ENCODE measurements at places on chromosomes 3 and 15.

DNA sequence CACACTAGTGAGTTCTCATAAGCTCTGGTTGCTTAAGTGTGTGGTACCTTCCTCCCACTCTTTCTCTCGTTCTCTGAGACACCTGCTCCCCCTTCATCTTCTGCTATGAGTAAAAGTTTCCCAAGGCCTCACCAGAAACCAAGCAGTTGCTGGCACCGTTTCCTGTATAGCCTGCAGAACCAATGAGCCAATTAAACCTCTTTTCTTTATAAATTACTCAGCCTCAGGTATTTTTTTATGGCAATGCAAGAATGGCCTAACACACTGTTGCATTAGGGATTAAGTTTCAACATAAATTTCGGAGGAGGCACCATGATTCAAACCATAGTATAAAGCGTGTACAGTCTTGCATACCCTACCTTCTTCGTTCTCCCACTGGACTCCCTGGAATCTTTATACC, 252.3 kb upstream of the CHRM5 start:
- no peak for DNase-seq

DNA sequence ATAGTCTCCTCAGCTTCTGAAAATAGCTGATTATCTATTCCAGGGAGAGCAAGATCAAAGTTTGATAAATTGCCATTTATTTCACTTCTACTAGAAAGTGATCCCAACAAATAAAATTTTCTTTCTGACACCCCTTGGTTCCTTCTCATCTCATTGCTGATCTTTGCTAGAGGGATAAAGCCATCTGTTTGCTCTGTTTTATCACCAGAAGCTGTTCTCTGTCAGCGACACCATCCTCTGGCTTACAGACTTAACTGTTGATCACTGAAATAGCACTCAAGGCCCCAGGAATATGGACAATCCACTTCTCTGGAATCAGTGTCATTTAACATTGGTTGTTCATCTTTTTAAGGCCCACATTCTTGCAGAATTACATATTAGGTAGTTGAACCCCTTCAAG, 219.0 kb downstream of the LSAMP start:
- DNase-seq, result no peak

DNA sequence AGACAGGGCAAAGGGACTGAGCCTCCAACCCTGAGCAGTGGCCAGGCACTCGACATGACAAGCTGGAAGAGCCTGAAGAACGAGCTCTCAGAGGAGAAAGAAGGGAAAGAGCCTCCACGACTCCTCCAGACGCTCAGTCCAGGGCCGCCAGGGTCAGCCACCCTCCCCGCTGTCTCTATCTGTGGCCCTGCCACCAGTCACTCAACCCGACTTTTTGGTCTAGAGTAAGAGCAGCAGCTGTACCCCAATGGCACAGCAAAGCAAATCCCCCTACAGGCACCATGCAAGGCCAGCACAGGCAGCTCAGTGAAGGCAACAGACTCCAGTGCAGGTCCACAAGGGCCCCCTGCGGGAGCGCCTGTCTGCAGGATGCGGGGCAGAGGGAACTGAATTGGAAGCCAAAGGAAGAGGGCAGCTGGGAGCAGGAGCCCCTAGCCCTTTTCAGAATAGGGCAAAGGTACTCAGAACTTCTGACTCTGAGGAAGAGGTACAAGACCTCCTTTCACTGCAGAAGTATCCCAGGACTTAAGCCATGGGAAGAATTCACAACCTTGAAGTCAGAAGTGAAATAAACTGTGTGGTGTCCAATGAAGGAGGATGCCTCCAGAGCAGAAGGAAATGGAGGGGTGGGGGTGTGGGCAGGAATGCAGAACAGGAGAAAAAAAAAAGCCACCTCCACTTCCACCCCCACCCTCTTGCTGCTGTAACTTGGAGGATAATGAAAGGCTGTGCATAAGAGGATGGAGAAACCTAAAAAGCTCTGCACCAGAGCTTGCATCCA, 8.5 kb upstream of the GRAMD2A start:
- no peak for DNase-seq

DNA sequence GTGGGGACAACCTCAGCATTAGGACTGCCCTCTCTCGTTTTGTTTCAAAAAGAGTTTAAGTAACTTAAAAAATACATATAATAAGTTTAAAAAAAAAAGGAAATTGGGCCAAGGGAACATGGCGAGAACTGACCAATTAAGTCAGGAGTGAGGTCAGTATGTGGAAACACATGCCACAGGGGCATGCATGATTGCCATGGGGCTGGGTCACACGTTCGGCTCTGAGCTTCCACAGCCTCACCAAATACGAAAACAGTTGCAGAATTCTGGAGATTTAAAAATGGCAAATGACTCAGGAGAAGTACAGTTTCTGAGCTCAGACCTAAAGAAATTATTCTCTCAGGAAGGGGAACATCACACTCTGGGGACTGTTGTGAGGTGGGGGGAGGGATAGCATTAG, 24.1 kb downstream of the PDE8A start:
- no peak for DNase-seq

DNA sequence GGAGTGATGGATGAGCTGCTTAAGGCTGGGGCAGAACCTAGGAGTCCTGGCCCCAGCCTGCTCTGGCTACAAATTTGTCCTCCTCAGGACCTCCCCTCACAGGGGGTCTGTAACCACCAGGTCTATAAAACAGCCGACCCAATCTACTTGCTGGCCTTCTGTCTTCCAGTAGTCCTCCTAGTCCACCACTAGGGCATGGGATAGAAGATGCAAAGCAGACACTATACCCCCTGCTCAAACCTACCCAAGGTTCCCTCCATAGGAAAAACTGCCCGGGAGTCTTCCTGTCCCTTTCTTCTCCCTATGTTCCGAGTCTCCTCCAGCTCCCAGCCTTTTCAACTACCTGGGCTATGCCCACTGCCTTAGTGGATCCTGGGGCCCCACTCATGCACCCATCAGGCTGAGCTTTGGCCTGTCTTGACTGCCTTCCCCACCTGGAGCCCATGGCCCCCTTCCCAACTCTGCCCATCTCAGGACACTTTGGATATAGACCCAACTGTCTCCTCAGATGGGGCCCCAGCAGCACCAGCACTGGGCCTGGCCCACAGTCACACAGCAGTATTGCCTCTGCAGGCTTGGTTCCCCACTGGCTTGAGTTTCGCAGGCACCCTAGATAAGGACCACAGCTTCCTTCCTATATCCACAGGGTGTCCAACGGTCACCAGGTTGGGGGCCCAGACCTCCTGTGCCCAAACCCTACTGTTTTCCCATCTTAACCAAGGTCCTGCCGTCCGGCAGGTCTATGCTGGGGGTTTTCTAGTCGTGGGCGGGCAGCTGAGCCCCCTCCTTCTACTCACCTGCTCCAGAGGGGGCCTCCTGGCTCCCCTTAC, 1.1 kb downstream of the HYAL3 start:
- no peak for DNase-seq

DNA sequence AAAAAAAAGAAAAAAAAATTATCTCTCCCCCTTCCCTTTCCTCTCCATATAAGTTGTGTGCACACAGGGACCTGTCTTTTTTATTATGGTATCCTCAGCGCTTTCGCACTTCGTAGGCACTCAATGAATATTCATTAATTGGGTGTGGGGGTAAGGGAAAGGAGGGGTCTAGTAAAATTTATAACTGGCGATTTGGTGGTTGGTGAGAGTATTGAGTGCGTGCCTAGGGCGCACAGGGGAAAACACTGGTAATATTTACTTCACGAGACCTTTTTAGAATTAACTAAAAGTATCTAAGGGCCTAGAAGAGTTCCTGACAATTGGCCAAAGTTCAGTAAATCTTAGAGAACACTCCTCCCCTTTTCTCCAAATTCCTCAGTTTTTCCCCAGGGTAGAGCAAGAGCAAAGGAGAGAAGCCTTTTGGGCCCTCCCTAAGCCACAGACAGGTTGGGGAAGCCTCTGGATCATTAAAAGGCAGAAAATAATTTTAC, 25.7 kb downstream of the TYRO3 start:
- DNase-seq, result no peak

DNA sequence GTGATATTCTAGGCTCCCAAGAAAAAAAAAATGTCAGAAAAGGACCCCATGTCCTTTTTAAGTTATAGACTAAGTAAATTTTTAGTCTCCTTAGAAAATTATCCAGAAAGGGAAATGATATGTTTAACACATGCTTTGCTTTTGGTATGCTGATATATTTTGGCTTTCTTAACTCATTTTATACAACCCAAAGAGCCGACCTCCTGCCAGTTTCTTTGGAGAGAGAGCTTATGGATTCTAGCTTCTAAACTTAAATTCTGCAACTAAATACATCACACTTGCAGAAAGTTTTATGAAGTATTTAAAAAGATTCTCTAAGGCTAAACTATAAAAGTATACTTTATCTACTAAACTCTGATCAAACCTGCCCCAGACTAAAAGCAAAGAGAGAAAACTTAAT, 43.9 kb upstream of the ZPLD1 start:
- DNase-seq, result no peak

DNA sequence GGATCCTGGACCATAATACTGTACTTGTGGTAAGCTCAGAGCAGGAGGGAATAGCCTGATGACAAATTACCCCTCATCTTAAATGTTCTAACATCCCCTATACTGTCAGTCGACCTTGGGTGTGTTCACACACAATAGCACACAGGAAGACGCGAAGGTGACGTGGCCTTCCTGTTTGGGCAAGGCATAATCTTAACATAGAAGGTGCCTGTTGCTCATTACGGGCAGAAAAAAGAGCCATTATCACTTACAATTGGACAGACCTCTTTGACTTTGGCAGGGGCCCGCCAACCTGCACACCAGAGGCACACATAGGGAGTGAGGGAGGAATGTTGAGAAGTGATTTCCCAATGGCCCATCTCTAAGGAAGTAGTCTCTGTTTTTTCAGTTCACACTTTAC, 144.2 kb downstream of the ANO10 start:
- DNase-seq, result peak; percentile 56

DNA sequence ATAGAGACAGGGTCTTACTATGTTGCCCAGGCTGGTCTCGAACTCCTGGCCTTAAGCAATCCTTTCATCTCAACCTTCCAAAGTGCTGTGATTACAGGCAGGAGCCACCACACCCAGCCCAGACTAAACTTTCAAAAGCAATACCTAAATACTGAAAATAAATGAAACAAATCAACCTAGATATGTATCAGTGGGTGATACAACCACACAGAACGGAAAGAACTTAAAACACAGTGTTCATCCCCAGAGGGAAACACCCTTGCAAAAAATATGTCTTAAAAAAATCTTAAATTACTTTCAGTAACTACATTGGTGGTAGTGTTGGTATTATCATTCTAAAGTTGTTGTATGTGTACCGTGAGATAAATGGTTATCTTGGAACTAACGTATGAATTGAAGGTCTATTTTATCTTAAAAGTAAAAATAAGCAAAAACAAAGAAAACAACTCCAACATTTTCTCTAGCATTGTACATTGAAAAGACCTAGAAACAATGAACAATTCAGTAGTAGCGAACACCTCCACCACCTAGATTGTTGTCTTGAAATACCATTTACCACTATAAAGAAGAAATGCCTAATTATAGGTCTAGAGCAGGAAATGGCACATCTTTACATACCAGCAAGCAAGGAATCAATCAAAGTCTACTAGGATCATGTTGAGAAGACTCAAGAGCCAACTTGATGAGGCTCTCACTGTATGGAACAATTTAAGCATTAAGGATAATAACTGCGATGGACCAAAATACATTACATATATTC, 24.7 kb downstream of the SLTM start:
- DNase-seq, result no peak

DNA sequence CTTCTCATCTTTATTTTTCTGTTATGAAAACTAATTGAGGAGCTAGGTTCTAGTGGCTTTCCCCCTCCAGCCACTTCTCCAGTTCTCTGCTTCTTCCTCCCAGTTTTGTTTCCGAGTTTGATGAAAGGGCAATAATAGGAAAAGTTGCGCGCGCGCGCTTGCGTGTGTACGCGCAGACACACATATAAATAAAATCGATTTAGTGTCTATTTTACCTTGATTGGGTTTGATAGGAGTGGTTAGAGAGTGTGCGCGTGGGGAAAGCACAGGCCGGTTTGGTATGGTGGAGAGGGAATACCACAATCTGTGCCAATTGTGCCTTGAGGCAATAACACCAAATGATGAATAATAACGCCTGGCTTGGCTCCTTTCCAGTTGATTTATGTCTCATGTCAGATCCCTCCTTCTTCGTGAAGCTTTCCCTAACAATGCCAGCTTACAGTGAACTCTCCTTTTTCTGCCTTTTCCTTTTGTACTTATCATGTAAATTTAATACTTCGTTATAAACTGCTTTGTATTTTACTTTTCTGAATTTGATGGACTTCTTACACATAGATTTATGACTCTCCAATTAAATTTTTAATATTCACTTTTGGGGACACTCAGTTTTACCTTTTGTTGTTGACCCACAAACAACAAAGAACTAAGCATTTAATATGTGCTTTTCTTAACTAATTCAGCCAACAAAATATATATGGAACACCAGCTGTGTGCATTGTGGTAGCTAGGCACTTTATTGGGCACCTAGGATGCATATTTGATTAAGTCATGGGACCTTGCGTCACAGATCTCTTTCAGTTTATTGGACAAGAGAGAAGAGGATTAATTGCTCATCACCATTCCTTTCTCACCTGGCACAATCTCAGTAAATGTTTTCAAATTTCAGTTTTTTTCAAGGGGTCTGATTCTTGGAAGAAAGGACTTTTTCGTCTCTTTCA, 1.7 kb downstream of the TIPARP start:
- peak; percentile 45 for DNase-seq

- no peak for DNase-seq
Measured at GRCh38 chr15:77606142-77607034, 26.3 kb downstream of the LINGO1 start.

- no peak for DNase-seq
Measured at GRCh38 chr3:24390169-24391130, 104.2 kb downstream of the THRB start.

- no peak for DNase-seq
Measured at GRCh38 chr3:153072382-153072781, 89.6 kb upstream of the RAP2B start.

- no peak for DNase-seq
Measured at GRCh38 chr3:160695003-160695402, 18.0 kb downstream of the ARL14 start.

DNA sequence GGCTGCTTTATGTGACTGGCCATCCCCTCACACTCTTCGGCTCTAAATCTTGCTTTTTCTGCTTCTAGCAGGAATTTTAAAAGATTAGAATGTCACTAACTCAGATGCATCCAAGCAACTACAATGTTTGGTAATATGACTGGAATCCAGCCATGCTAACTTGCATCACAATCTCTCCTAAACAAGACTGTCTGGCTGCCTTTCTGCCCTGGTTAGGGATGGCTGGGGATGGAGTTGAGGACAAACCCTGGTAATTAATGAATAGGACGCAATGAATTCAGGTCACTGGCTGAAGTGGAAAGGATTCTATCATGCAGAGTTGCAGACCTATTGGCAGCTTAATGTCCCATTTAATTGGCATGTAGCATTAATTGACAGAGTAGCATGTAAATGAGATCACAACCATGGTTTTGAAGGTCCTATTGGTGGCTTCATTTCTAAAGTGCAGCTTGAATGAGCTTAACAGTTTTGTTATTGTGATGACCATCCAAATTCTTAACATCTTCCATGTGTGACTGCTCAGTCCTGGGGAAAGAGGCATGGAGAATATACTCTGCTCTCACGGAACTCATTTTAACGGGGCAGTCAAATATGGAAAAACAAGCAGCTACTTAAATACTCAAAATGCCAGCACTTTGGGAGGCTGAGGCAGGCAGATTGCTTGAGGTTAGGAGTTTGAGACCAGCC, 21.7 kb downstream of the NMNAT3 start:
- DNase-seq, result no peak

GRCh38 chr3:183283886-183284285, 30.8 kb downstream of the B3GNT5 start:
- DNase-seq, result no peak

- no peak for DNase-seq
Measured at GRCh38 chr3:157420606-157421130, 16.0 kb upstream of the PTX3 start.

- no peak for DNase-seq
Measured at GRCh38 chr15:39835550-39835949, 52.9 kb upstream of the FSIP1 start.
